ENCODE measurements at places on chromosomes 12 and 14.
A peak's percentile ranks its signal among the peaks of the same experiment; 100 is the strongest.

DNA sequence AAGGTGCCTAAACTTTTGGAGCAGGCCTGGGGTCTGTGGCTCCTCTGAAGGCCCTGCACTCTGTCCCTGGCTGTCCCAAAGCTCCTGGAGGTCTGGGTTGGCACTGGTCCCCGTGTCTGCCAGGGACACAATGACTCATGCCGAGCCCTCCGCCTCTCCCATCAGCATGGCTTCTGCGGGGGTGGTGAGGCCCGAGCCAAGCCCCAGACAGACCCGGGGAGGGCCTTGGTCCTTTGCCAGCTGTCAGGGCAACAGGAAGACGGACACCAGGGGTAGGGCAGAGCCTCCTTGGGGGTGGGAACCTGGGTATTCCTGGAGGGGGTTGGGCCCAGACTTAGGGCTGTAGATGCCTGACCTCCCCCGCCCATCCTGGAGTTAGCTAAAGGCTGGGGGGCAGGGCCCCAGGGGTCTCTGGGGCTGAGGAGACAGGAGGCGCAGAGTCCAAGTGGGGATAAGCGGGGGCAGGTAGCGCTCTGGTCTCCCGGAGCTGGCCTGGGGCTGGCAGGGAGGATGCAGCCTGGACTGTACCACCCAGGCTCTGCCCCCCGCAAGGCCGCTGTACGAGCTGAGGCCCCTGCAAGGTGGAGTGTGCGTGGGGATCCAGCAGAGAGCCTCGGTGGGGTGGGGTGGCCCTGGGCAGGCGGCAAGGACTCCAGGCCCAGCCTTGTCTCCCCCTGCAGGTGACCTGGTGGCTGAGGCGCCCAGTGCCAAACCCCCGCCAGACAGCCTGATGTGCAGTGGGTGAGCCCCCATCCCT, 16.4 kb upstream of the PUS1 start:
- no peak for DNase-seq

DNA sequence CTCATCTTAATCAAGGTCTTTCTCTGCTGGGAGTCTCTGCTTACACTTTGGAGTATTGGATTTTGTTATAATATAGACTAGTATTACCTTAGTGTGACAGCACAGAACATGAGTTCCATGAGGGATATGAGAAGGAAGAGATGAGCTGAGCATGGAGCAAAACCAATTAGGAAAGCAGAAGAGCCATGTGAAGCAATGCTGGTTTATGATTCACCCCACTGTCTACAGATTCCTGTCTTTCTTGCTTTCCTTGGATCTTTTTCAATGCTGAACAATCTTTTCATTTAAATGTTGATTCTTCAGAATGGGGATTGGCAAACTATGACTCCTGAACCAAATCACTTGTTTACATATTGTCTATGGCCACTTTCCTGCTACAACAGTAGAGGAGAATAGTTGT, 70.4 kb upstream of the KITLG start:
- DNase-seq, result no peak

DNA sequence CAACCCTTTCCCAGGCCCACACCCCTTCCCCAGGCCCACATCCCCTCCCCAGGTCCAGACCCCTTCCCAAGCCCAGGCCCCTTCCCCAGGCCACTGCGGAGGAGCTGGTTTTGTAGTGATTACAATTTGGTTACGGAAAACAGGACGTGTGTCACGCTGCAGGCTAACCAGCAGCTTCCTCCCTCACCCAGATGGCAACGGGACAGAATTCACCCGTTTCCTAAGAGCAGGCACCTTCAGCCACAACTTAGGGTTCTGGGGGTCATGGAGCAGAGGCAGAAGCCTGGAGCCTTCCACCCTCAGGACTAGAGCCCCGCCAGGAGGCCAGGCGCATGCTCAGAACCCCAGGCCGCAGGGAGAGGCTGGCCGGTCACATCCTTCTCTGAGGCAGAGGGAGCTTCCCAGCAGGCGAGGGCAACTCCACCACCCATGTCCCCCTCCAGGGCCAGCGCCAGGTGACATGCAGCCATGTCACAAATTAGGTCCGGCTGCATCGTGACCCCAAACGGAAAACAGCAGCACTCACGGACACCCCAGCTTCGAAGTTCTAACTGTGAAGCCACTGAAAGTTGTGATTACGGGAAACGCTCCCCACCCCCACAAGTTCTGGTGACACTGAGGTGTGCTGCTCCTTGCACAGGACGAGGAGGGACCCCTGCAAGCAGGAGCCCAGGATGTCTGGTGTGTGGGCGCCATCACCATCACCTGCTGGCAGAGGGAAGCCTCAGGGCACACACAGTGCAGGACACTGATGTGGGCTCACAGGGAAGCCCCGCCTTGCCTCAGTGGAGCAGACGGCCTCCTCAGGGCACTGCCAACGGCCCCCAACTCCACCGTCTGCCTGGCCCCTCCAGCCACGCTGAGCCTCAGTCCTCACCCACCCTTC, 7.7 kb downstream of the BRF1 start:
- DNase-seq, result no peak

DNA sequence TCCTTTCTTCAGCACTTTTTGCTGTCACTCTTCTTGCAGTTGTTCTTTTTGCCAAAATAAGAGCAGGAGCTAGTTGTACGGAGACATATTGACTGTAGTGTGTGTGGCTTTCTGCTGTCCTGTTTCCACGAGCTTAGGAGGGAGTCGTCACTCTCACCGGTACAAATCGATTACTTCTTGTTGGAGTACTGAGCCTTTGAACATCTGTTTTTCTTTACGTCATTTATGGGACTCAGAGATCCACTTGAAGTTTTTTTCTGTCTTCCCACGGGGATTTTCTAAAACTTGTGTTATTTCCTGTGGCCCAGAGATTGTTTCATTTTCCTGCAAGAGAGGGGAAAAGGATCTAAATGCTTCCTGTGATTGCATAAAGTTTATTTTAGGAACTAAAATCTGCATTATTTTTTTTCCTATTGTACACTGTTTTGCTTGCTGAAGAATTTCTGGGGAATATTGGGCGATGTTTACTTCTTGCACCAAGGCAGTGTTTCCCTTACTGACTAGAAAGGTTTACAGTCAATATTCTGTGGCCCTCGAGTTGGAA, 199.8 kb upstream of the ARHGAP5 start:
- DNase-seq, result no peak

DNA sequence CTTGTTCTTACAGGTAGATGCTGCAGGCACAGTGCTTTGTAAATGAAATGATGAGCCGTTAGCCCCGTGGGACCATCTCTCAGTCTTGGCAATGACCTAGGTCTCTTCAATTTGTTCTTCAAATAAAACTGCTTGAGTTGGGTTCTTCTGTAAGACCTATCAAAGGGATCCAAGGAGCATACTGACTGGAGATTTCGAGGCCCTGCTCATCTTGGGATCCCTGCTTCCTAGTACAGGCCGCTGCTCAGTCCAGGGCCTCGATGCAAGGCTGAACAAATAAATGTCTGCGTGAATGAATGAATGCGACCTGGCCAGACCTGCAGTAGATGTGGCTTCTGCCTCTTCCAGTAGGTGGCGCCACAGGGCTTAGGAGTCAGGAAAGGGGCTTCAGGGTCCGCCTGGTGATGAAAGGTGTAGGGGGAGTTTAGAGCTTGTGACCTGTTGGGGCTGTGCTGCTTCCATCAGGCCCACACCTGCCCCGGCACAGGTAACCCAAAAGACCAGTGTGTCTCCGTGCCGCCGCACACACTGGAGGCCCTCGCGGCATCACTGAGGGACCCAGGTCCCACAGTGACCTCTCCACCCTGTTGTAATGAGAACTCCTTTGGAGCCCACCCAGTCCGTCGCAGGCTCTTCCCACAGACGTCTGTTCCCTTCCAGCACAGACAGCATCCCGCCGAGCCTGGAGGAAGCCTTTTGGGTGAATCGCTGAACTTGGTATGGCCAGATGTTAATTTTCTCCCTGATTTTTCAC, 4.4 kb downstream of the CACNA1C start:
- DNase-seq, result peak; percentile 75
